ENCODE measurements at places on chromosomes 3 and 15.

- DNase-seq: no peak
Measured at GRCh38 chr3:44076221-44076829, 165.4 kb upstream of the TOPAZ1 start.

DNA sequence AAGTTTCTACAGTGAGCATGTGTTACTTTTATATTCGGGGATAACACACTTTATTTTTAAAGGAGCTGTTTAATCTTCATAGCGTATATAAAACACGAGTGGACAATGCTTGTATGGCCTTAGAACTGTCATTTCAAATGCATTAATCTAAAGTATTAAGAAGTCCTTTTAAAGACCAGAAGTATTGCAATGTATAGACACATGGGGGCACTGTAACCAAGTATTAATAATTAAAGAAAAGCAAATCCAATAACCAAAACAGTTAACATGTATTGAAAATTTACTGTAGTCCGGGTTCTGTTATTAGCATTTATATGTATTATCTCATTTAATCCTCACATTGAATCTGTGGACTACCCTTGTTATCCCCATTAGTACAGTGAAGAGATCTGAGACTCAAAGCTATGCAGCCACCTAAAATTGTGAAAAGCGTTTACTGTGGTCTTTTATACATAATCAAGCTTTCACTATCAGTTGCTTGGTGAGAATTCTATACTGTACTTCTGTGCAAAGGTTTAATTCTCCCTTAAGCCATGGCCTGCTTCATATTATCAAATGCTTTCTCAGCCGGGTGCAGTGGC is 10.1 kb downstream of the ARL14 start:
- no peak for DNase-seq

DNA sequence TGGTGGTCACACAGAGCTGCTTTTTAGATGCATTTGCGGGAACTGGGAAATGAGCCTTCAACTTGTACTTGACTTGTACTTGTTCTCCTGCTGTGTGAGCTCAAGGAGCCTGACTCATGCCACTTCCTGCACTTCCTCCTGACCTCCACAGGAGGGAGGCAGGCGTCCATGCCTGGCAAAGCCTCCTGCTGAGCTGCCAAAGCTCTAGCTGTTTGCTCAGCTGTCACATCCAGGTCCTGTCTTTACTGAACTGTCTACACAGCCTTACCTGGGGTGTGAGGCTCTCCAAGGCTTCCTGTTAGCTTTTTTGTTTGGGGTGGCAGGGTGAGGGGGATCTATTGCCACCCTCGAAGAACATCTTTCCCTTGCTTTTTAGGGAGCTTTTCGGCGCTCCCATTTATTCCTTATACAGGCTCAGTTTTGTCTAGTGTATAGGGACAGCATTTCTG is 6.4 kb downstream of the THPO start:
- peak; percentile 82 for DNase-seq

DNA sequence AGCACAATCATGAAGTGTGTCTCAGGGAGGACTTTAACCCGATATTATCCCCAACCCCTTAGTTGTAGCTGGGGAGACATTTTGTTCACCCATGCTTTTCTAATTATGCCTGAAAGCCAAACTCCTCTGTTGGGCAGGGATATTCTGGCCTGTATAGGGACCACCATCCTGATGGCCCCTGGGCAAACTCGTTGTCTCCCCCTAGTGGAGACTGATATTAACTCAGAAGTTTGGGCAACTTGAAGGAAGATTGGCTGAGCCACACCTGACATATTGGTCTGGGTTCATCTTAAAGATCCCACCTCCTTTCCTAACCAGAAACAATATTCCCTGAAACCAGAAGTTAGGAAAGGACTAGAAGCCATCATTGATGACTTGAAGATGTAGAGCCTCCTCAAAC is 42.3 kb downstream of the TM4SF18 start:
- no peak for DNase-seq

DNA sequence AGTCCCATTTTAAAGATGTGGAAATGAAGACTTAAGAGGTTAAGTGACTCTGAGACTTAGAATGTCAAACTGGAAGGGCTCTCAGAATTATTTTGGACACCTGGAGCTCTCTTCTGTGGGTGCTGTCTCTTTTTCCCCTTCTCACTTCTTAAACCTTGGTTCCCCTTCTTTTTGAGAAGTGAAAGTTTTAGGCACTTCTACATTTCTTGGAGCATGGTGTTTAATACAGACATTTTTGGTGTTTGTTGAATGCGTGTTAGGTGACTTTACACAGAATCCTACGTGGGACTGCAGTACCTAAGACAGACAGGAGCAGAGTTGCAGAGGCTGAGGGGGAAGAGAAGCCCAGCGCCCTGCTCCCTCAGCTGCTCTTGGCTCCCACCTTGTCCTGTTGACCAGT is 133.3 kb downstream of the MDFIC2 start:
- no peak for DNase-seq

- DNase-seq: peak; percentile 26
Measured at GRCh38 chr15:70277556-70277955, 179.8 kb upstream of the TLE3 start.

- no peak for DNase-seq
Measured at GRCh38 chr3:153111016-153111415, 51.0 kb upstream of the RAP2B start.

GRCh38 chr15:74460298-74460697 is 662 bp downstream of the UBL7 start:
- no peak for DNase-seq

GRCh38 chr15:85494048-85494777 is 113.8 kb downstream of the AKAP13 start:
- DNase-seq: no peak

- peak; percentile 66 for DNase-seq
Measured at GRCh38 chr3:42652611-42653302, 740 bp upstream of the ZBTB47 start.

- no peak for DNase-seq
Measured at GRCh38 chr3:69082805-69083204, 1.9 kb upstream of the ARL6IP5 start.

GRCh38 chr3:194431554-194431953 is 32.5 kb upstream of the GP5 start:
- no peak for DNase-seq

DNA sequence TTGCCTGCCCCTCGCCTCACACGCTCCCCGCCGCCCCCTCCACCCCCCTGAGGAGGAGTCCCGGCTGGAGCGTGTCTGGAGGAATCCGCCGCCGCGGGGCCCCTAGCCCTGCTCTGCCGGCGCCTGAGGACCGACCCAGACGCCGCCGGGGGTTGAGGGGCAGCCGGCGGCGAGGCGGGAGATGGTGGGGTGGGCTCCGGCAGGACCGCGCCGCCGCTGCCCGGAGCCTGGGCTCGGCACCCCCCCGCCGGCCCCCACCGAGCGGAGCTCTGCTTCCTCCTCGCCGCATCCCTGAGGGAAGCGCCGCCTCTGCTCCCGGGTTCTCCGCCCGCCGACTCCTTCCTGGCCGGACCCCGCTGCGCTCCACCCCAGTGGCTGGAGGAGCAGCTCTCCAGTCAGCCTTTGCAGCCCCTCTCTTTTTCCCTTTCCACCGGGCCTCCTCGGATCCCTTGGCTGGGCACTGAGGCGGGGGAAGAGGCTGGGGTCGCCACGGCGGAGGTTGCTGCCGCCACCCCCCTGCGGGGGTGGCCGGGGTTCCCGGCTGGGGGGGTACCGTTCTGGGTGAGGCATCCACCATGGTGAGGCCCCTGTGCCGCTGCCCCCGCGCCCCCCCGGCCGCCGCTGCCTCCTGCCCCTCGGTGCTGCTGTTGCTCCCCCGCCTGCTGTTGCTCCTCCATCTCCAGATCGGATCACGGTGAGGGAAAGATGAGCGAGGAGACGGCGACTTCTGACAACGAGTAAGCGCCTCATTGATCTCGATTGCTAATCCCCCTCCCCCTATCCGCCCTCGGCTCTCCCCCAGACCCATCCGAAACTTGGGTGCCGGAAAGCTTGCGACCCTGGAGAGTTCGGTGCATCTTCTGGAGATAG is at the start of gene SPRED1:
TSS of gene SPRED1 (plus strand) at position 356 of the 870 bp plus-strand sequence. CDS start at position 706, 350 bp downstream.
- peak; percentile 86 for DNase-seq

DNA sequence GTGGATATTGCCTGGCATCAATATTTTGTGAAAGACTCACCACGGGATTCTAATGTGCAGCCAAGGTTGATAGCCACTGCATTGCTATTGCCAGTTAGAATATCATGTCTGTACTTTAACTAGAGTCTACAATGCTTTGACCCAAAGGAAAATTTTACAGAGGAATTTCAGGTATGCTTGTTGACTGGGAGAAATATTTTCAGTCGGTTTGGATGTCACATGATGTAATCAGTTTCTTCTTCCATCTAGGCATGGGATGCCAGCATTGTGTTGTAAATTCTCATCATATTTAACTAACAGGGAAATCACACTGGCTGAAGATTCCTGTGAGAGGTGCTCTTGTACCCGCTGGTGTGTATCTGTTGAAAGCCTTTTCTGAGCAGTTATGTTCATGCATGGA is 508.9 kb upstream of the ADAMTS9 start:
- no peak for DNase-seq

All from left forelimb (tissue), 1 donor.